Stimulated activated effector memory CD8-positive, alpha-beta T cell treated with anti-CD3 and anti-CD28 coated beads, Interleukin-12 subunit alpha, Interleukin-12 subunit beta, amount 100 ng/mL, for 72 hours (primary cell): ENCODE measurements at places on chromosomes 16 and 17.

GRCh38 chr17:76561332-76561731, 21.5 kb downstream of the PRCD start:
- no peak for DNase-seq

DNA sequence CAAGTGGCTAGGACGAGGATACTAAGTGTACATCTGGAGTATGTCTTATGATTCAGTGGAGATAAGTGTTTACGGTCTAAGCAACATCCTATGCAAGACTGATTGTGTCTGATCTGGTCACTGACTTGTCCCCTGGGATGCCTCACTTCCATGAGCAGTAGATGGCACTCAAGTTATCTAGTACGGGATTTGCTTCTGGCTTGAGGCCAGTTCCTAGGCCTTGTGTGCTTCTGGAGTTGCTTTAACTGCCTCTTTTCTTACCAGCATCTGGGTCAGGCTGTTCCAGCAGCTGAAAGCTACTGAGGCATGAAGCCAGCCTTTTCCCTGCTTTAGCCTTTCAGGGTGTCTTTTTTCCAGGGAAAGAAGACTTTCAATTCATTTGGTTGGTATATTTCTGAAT, 23.0 kb downstream of the SUPT6H start:
- DNase-seq = no peak

GRCh38 chr16:54846766-54847165, 83.9 kb upstream of the IRX5 start:
- no peak for DNase-seq

GRCh38 chr16:68319185-68319908, 8.5 kb downstream of the PRMT7 start:
- DNase-seq = peak; percentile 46

DNA sequence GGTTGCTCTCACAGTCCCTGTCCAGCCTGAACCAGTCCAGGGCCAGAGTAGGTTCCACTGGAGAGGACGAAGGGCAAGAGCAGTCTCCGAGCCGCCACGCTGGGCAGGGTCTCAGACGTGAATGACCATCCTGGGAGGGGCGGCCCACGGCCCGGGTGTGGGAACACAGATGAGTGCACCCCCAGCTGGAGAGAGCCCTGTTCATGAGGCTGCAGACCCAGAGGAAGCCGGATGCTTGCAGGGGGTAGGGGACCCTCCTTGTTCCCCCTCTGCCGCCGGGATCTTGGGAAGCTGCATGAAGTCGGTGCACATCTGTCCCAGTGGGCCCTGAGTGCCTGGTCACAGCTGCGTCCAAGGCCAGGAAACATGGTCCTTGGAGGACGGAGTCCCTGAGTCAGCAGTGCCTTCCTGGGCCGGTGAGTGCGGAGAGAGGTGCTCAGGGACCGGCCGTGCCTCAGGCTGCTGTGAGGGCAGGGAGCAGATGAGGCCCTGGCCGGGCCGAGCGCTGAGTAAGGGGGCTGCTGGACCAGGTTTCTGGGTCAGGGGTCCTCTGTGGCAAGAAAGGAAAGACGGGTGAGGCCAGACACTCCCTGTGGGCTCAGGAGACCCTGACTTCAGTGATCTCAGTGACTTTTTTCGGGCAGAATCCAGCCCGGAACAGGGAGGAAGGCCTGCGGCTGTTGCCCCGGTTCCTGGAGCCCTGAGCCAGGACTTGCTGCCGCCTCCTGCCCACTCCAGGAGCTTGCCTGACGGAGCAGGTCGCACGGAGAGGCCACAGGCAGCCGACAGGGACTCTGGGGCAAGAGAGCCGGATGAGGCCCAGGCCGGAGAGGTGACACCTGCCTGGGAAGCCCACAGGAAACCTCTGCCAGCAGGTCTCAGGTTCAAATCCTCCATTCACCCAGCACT, 45.8 kb downstream of the ACTG1 start:
- DNase-seq = no peak

GRCh38 chr17:35373984-35374765, 754 bp upstream of the SLFN11 start:
- DNase-seq = peak; percentile 43

DNA sequence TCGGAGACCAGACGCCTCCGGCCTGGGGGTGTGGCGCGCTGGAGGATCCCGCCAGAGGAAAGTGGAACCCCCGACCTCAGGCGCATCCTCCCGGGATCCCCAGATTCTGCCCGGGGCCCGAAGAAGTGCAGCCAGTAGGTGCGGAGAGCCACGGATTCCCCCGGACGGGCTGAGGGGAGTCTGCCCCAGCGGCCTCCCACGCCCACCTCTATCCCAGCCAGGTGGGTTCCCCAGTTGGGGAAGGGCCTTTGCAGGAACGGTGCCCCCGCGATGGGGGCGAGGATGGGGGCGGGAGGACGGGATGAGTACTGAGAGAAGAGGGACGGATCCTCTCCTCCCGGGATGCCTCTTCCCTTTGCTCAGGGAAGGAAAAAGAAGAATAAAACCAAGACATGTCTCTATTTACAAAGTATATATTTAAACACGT, 5.1 kb downstream of the CBX8 start:
- DNase-seq = no peak

DNA sequence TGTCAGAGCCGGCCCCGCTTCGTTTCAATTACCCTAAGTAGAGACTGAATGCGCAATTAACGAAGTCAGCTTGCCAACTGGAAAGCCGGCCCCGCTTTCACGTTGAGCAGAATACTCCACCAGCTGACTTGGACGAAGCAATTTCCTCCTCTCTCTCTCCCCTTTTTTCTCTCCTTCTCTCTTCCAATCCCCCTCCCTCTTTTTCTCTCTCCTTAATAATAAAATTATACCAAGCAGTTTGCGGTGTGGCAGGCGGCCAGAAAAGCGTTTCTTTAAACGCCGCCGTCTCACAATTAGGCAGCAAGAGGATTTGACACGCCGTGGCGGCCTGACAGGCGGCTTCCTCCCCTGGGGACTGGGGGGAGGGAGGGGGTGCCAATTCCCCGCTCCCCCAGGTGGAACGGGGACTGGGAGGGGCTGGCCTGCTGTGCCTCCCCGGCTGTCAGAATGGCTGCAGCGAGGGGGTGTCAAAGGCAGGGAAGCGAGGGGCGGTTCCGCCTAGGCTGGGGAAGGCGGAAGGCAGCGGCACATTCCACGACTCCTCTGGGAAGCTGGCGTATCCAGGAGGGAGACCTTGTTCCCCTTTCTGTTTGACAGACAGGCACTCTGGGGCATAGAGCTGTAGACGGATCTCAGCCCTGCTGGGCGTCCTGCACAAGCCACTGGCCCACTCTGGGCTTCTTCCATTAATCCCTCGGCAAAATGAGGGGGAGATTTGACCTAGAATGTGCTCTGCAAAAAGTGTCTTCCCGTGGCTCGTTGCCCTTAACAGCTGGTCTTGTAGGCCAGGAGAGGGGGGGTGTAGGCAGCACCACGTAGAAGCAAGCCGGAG, 52.7 kb downstream of the SREBF1 start:
- no peak for DNase-seq

GRCh38 chr17:57341611-57342540, 85.6 kb downstream of the MSI2 start:
- no peak for DNase-seq

DNA sequence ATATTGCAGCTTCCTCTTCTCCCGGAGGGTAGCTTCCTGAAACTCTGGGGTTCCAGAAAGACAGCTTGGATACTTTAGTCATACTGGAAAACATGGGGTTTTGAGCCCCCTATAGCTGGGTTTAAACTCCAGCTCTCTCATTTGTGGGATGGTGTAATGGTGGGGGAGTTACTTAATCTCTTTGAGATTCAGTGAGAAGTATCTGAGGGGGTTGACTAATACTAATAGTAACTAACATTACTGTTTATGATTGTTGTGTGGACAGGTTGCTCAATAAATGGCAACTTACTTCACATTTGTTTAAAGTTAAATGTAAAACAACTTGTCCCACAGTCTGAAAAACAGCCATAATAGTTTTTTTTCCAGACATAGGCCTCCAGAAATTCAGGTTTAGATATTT, 5.1 kb upstream of the SUZ12 start:
- DNase-seq = no peak

GRCh38 chr16:29734786-29735185, 11.0 kb downstream of the C16orf54 start:
- DNase-seq = no peak

DNA sequence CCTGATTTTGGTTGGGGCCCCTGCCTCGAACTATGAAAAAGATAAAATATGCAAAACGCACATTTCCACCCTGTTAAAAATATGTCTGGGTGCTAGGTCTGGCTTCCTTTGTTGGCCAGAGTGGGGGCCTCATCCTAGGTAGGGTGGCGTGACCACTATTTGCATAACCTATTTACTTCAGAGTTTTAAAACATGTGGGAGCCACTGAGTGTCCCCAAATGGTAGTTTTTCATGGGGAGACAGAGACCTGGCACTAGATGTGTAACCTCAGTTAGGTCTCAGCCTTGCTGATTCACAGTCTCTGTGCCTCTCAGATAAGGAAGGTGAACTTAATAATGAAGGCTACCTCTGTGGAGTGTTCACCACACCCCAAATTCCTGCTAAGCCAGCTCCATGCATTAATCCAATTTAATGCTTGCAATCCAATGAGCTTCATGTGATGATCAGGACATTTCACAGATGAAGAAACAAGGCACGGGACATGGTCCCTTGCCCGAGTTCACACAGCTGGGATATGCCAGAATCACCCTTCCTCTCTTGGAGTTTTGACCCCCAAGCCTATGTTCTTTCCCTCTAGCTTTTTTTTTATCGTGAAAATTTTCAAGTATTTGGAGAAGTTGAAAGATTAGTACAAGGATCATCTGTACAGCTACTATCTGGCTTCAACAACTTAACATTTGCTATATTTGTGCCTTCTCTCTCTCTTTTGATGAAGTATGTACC, 103.4 kb downstream of the IRF8 start:
- DNase-seq = no peak

DNA sequence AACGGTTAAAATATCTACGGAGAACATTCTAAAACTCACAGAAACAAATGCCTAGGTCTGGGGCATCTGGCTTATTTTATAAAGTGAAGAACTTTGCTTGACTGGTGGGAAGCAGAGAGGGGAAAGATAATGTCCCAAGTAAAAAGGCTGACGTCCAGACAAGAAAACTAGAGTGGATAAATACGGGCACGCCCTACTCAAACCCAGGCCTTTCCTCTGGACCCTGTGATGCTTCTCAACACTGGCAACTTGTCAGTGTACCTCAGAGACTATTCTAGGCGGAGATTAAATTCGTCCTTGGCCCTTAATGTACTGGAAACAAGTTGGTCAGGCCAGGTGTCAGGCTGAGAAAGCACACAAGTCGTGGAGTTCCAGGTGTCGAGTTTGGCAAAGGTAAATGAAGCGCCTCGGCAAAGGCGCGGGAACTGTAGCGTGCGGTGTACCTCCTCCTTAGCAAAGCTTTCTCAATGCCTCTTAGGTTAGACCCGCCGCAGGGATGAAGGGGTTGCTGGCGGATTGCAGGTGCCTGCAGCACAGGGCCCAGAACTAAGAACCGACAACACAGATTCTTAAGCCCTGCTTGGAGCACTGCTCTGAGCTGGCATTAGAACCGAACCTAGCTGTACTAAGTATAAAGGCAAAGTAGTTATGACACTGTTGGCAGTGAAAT, 668 bp upstream of the UNK start:
- no peak for DNase-seq

DNA sequence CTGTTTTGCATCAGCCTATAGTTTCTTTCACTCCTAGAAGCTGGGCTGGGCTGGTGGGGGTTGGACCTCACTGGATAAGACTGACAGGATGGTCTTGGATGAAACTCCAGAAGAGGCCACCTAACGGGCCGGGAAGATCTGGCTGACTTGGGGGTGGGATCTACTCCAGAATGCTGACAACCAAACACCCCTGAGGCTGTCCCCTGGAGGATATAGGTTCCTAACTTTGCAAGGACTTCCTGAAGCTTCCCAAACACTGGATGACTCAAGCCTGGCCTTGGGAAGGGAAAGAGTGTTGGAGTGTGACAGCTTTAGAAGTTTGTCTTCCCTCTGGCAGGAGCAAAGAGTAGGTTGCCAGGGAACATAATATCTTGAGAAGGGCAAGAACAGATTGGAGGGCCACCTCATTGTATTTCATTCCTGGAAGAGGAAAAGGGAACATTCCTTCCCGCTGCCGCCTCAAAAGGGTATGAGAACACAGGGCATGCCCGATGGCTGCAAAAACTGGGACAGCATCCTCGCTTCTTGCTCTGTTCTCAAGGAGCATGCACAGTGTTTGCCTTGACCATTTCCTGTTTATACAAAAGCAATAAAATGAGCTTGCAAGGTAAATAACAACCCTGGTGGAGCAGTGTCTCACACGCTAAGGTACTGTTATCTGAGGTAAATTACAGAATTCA, 6.8 kb upstream of the CYB5B start:
- no peak for DNase-seq

DNA sequence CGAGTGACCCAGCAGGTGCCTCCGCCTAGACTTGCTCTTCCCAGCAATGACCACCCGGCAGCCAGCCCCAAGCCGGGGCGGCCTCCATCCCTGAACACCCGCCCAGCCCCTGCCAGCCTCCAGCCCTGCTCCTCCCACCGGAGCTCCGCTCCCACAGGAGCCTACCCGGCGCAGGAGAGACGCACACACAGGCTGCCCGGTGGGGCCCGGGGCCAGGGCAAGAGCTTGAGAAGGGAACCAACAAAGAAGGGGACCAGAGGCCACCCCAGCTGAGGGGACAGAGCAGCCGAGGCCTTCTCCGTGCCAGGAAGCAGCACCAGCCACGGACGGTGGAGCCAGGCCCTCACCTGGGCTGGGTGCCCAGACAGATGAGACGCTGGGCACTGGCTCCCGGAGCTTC, 13.8 kb downstream of the PKD1 start:
- DNase-seq = no peak

- peak; percentile 51 for DNase-seq
These were observed 4.1 kb downstream of the ZNF688 start for GRCh38 chr16:30567160-30567990.

- DNase-seq = no peak
These were observed 60.3 kb downstream of the FOXL1 start for GRCh38 chr16:86638642-86639041.

DNA sequence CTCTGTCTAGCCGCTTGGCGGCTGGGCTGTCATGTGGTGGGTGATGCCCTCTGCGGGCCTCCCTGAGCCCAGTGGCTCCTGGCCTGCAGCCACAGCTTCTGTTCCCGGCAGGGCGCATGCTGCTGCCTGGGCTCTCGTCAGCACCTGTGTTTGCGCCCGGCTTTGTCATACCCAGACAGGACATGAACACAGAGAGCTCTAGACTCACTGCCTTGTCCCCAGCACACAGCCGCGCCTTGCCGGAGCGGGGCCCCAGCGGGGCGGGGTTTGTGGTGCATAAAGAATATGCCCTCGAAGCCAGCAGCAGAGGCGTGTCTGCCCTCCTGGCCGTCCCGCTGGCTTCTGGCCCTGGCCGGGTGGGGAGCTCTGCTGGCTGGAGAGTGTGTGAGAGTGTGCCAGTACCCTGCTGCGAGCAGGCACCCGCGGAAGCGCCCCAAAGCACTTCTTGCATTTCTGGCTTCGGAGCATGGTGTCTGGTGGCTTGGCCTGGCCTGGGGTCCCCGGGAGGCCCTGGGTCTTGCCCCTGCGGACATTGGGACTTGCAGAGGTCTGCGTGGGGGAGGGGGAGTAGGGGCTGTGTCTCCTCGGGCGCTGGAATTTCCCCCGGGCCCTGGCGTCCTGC, 14.4 kb downstream of the ASPSCR1 start:
- DNase-seq = no peak

- DNase-seq = no peak
These were observed 62.5 kb downstream of the CACNG3 start for GRCh38 chr16:24318680-24319079.

- DNase-seq = no peak
These were observed 1.8 kb downstream of the TNS4 start for GRCh38 chr17:40499551-40500189.

GRCh38 chr16:83819361-83819760, 11.6 kb downstream of the HSBP1 start:
- no peak for DNase-seq
